ENCODE measurements at places on chromosomes 12 and 14.

- no peak for DNase-seq
Measured at GRCh38 chr12:102879144-102879763, 37.8 kb downstream of the PAH start.

DNA sequence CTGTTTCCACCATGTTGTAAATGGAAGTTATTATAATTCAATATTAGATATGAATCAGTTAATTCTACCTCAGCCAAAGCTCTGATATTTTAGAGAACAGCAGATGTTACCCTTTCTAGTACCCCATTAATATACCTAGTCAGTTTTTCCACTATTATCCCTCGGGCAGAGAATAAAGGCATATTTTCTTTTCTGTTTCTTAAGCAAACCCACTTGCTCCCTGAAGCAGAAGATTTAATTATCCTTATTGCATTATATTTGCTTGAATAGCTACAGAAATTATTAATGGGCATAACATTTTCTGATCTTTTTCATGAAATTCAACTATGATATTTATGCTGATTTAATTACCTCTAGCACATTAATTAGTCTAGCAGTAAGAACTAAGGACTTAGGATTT is 832.9 kb upstream of the FBXO33 start:
- no peak for DNase-seq

GRCh38 chr12:123270214-123271000 is 1.2 kb downstream of the CDK2AP1 start:
- DNase-seq: no peak

DNA sequence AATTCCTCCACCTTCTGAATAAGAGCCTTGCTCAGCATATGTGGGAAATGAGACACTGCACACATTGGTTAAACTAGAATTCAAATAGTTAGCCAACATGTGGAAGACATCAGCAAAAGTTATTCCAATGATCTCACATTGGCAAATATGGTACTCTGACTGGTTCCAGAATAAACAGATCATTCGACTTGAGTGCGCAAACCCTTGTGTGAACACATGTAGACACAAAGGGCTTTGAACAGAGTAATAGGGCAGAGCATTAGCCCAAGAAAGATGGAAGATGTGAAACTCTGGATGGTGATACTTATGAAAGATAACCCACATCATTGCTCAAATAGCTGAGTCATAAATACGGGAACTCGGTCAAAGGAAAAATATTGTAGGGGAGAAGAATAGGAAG is 1133.4 kb upstream of the SEL1L start:
- no peak for DNase-seq

DNA sequence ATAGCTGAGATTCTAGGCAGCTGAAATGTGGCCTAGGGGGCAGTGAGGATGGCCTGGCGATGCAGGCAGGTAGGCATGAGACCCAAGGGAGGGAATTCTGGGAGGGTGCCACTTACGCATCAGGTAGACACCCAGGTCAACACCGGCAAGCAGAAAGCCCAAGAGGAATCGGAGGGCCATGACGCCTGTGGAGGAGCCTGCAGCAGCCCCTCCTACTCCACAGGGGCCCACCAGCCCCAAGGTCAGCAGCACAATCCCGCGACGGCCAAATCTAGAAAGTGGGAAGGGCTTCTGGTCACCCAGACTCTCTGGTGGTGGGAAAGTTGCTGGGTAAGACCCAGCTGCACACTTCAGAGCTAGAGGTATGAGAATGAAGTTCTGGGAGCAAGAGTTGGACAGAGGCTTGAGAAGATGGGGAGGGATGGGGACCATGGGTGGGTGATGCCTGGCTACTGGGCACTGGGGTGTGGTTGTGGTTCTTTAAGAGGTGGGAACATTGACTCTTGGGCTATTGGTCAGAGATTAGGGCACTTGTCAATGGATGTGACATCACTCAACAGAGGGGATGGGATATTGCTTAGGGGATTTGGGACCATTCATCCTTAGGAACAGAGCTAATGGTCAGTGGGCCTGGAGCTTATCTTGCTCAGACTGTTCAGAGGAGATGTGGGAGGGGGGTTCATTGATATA is 3.4 kb downstream of the SLC22A17 start:
- no peak for DNase-seq
